Ureter (tissue), 1 donor: ENCODE measurements at places on chromosomes 7 and 10. TPM values are rescaled to one million over a fixed set of nuclear protein-coding genes. Genes with fewer than 3 reads are reported as not detected.

GRCh38 chr10:18043148-18044006 lies 91.7 kb downstream of the SLC39A12 start:
- no peak for DNase-seq

Gene GIMAP1
- total RNA-seq, result 3.5 TPM

DNA sequence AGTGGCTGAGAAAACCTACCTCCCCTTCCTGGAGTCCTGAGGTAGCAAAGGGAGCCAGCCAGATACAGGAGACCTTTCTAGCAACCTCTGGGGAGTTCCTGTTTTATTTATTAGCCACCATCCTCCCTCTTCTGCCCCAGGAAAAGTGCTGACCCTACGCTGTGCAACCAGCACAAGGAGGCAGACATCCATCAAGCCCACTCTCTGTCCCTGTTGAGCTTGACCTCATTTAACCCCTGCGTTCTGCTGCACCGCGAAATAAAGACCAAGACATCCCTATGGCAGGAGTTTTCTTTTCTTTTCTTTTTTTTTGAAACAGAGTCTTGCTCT lies 25.3 kb upstream of the ANKRD2 start:
- no peak for DNase-seq

Gene CALML5
- total RNA-seq, result not detected

Gene ITPRID1
- not detected for total RNA-seq

GRCh38 chr10:101162677-101163076 lies 31.6 kb downstream of the TLX1 start:
- no peak for DNase-seq

Gene PCBD1
- total RNA-seq, result 154 TPM

Gene GDF10
- total RNA-seq, result 1.5 TPM

GRCh38 chr7:138980563-138981291 lies 462 bp downstream of the KIAA1549 start:
- DNase-seq, result no peak

Gene CAMK1D
- 25.4 TPM for total RNA-seq

GRCh38 chr10:94286901-94287300 lies 75.8 kb downstream of the NOC3L start:
- DNase-seq, result no peak

GRCh38 chr7:155490697-155491628 lies 33.0 kb downstream of the EN2 start:
- DNase-seq, result peak; percentile 68

GRCh38 chr7:73342645-73343044 lies 14.7 kb downstream of the FKBP6 start:
- no peak for DNase-seq

- no peak for DNase-seq
Observed at GRCh38 chr7:140562926-140563481, 77.6 kb downstream of the DENND2A start.

Gene GIMAP5
- total RNA-seq, result 19.2 TPM

- DNase-seq, result no peak
Observed at GRCh38 chr10:126872768-126873167, 32.5 kb upstream of the DOCK1 start.

GRCh38 chr10:6763001-6763400 lies 182.9 kb upstream of the PRKCQ start:
- DNase-seq, result no peak

Gene SPAM1
- total RNA-seq, result not detected

Gene GTF2IRD1
- total RNA-seq, result 30.0 TPM

- DNase-seq, result no peak
Observed at GRCh38 chr7:23207884-23208283, 26.0 kb downstream of the NUP42 start.

- no peak for DNase-seq
Observed at GRCh38 chr10:101649525-101650085, 45.4 kb downstream of the FBXW4 start.

DNA sequence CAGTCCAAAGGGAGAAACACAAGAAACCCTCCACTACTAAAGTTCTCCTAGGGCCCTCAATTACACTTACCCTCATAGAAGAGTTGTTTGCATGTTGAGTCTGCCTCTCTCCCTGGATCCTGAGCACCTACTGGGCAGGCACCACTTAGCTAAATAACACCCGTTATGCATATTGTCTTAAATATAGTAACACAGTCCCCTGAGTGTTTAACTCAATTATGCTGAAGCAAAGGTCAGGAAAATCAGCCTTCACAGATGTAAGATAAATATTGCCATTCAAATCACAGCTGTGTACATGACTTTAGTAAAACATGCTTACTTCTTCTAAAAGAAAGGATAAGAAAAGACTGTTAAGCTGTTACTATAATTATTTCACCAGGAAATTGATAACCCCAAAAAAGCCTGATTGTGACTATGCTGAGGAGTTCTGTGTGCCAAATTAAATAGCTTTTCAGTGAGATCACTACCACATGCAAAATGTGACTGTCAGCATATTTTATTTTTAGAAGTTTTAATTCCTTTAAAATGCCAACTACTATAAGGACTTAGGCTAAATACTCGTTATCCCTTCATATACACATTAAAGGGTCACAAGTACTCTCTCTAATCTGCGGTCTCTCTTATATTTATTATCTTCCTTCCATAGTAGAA lies 733.9 kb upstream of the PHF14 start:
- no peak for DNase-seq

GRCh38 chr10:51867956-51868355 lies 168.6 kb upstream of the CSTF2T start:
- DNase-seq, result no peak

Gene SDK1
- total RNA-seq, result 27.3 TPM

DNA sequence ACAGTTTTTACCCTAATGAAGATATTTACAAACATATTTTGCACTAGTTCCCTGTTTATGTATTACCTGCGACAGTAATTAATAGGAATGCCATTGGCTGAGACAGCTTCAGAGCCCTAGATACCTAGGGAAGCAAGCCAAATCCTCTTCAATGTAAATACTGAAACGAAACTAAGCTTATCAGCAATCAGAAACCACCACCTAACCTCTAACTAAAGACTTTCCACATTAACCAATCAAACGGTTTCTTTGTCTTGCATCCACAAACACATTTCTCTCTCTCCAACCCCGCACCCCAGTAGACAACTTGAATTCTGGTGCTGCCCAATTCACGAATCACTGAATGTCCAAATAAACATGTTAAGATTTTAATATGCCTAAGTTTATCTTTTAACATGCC lies 474.4 kb upstream of the C7orf33 start:
- DNase-seq, result no peak

- DNase-seq, result no peak
Observed at GRCh38 chr10:125148528-125148927, 11.8 kb downstream of the CTBP2 start.

Gene PRLHR
- total RNA-seq, result not detected

Gene NEURL1
- 1.2 TPM for total RNA-seq

DNA sequence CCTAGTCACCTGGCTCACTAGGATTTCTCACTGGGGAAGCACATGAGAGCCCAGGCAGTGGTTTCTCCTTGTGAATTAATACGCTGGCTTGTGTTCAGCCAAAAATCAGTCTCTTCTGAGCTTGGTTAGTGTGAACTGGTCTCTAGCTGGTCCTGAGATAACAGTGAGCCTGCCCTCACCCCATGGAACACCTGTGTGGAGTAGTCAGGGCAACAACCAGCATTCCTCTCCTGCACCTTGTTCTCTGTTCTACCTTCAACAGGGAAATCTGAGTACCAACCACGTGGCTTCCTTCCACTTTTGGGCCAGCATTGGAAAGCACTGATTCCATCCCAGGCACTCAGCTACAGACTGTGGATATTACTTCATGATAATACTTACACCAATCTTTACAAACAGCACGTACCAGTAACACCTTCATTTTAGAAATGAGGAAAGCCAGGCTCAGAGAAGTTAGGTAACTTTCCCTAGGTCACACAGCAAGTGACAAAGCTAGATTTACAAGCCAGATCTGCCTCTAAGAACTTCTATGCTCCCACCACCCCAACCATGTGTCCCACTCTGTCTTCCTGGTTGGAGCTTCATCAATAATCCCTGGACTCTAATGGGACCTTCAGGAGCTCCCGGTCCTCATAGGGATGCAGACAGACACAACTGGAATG lies 106.6 kb downstream of the GRID1 start:
- DNase-seq, result peak; percentile 36

- DNase-seq, result no peak
Observed at GRCh38 chr7:77284616-77285015, 85.0 kb upstream of the FGL2 start.

Gene CH25H
- total RNA-seq, result 3.6 TPM

DNA sequence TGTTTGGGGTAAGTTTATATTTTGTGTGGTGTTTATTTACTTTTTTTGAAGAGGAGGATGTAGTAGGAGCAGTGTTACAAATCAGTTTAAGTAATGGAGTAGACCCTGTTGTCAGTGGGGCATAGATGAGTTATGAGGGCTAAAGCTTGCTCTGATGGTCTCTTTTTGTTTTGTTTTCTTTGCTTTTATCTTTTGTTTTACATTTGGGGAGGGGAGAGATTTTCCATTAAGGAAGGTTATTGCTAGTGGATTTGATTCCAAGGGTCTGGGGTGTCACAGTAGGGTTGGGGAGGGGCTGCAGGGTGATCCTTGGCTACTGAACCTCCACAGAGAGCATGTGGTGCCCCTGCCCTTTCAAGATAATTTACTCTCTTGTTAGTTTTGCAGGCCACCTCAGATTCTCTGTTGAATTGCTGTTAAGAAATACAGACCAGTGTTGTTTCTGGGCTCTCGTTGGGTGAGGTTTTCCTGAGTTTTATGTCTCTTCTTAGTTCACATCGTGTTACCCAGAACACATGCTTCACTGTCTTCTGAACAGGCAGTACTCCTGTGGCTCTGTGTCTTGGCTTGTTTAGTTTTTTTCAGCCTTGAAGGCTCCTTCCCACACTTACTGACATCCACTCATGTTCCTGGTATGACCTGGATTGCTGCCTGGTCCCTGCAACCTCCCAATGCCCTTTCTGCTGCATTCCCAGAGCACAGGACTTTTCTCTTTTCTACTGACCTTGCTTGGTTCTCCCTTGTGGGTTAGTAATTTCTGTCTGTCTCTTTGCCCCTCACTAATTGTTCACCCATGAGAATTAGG lies 4.2 kb downstream of the KIFBP start:
- DNase-seq, result no peak

GRCh38 chr7:139771001-139771956 lies 6.5 kb downstream of the HIPK2 start:
- DNase-seq, result no peak

Gene GRM8
- total RNA-seq, result 3.3 TPM

- no peak for DNase-seq
Observed at GRCh38 chr10:70661623-70662361, 10.5 kb upstream of the ADAMTS14 start.

Gene GFRA1
- total RNA-seq, result 4.1 TPM

- no peak for DNase-seq
Observed at GRCh38 chr7:8453535-8453934, 20.1 kb downstream of the NXPH1 start.

Gene ADRB1
- 1.4 TPM for total RNA-seq

Gene OR13A1
- total RNA-seq, result 1.4 TPM

GRCh38 chr7:2967705-2968104 lies 76.0 kb downstream of the CARD11 start:
- DNase-seq, result no peak

DNA sequence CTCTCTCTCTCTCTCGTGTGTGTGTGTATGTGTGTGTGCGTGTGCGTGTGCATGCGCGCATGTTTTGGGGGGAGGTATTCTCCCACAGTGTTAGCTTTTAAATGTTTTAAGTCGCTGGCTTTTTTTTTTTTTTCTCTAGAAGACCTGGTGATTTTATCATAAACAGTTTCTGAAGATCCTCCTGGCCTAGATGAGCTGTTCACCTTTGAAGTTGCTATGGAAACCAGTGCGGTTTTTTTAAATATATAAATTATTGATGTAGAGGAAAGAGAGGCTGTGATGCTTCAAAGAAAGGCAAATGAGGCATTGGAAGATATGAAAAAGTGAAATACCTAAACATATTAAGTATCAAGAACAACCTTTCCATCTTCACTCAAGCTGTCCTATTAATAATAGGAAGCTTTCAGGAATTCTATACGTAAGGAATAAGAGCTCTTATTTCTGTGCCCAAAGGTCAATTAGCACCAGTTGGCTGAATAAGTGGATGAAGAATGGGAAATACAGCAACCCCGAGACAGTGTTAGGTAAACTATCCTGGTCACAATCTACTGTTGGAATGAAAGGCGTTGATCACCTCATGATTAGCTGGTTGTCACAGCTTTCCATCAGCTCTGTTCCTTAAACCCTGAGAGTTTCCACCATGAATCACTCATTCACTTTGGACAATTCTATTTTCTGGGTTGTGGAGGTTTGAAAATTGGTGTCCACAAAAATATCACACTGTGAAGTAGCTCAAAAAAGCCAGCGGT lies 66.5 kb upstream of the SLC35G1 start:
- no peak for DNase-seq

GRCh38 chr7:92425311-92425947 lies 21.9 kb upstream of the GATAD1 start:
- DNase-seq, result no peak

Gene GTF2I
- 277 TPM for total RNA-seq

- no peak for DNase-seq
Observed at GRCh38 chr10:67288688-67289410, 363.0 kb downstream of the LRRTM3 start.

Gene MMD2
- total RNA-seq, result not detected

GRCh38 chr10:21372651-21373410 lies 152.7 kb downstream of the SKIDA1 start:
- DNase-seq, result peak; percentile 64
